ENCODE measurements at places on chromosomes 5 and 9. TPM values are rescaled to one million over a fixed set of nuclear protein-coding genes. Genes with fewer than 3 reads are reported as not detected.

CLIC3 gene
- not detected for total RNA-seq

CLK4 gene
- total RNA-seq, result 19.2 TPM

ASTN2 gene
- total RNA-seq, result 1.6 TPM

PCDHB12 gene
- total RNA-seq, result 0.18 TPM

GRCh38 chr9:109455861-109456260, 42.2 kb downstream of the PTPN3 start:
- peaks cover 11% of the 10 kb centered on the region for H3K27me3 ChIP-seq
- H3K27ac ChIP-seq, result no peak overlapping the region
- no peak for DNase-seq
- no peak overlapping the region for H3K4me3 ChIP-seq

DNA sequence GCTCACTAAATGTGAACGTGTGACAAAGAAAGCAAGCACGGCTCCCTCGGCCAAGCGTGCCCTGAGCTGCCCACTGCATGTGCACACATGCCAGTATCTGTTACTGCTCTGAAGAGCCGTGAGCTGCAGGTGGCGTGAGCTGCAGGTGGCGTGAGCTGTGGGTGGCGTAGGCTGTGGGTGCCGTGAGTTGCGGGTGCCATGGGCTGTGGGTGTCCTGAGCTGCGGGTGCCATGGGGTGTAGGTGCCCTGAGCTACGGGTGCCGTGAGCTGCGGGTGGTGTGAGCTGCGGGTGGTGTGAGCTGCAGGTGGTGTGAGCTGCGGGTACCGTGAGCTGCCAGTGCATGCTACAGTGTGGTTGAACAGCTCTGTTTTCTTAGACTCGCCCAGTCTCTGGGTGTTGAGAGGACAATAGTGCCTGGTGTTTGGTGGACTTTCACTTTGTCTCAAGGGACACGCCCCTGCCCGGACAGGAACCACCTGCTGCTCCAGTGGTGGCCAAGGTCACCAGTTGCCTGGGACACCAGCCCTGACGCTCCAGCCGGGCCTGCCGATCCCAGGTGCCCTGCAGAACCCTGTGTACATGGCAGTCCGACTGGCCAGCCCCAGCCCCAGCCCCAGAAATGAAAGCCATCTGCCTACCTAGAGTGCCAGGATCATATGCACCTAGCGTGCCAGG, 6.7 kb downstream of the CCDC187 start:
- H3K27ac ChIP-seq, result no peak overlapping the region
- no peaks in the 10 kb centered on the region for H3K27me3 ChIP-seq
- no peaks in the 10 kb centered on the region for H3K4me1 ChIP-seq
- no peak overlapping the region for H3K4me3 ChIP-seq

- peak overlapping the region; percentile 64 for H3K27ac ChIP-seq
- peak overlapping the region; percentile 93 for H3K4me3 ChIP-seq
- peaks cover 2% of the 10 kb centered on the region for H3K36me3 ChIP-seq
- no peaks in the 10 kb centered on the region for H3K27me3 ChIP-seq
- H3K4me1 ChIP-seq, result peaks cover 8% of the 10 kb centered on the region
- DNase-seq, result peak; percentile 5
Observed at GRCh38 chr9:133029994-133030316, 842 bp upstream of the GTF3C5 start.

DNA sequence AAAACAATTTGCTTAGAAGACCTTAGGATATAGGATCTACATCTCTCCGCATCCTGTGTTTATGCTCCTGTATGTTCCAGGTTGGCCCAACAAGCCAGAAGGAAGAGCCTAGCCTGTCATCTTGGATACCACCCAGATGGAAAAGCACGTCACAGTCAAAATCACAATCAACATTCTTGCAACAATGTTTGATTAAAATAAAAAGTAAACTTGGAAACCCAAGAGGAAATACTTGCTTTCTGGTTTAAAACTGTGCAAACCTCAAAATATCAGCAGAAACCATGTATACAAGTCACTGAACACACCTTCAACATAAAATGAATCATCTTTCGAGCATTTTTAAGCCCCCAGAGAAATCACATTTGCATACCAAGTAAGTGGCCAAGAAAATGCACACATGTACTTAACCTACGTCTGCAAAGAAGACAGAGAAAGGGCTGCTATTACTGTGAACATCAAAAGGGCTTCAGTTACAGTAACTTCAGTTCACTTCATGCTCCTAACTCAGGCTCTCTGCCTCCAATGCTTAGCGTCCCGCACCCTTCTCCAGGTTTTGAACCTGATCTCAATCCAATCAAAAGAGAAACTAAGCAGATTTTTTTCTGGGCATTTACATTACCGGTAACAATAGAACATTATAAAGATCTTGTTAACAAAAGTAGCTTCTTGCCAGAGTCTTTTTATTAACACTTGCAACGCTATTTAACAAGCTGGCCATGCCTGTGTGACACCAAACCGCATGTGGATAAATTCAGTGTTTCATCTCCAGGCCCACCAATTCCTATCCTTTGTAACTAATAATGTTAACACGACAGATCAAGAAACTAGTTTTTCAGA, 1.3 kb downstream of the ENC1 start:
- peaks cover 16% of the 10 kb centered on the region for H3K36me3 ChIP-seq
- H3K4me1 ChIP-seq, result peaks cover 60% of the 10 kb centered on the region
- H3K27me3 ChIP-seq, result no peaks in the 10 kb centered on the region

DNA sequence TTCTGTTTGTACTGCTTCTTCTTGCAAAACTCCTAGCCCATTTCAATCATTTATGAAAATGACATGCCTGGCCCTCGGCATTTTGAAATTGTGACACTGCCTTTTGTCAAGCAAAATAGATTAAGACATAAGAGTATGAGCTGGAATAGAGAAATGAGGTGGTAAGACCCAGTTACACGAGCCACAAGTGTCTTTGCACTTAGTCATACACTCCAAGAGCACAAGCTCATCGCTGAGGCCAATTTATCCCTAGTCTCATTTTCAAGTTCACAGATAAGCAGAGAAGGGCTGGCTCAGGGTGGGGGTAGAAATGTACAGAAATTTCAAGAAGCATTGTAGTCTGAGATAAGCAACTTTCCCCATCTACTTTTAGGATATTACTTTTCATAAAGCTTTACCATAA, 40.6 kb upstream of the MAP1B start:
- H3K27me3 ChIP-seq, result peaks cover 24% of the 10 kb centered on the region
- no peaks in the 10 kb centered on the region for H3K36me3 ChIP-seq
- DNase-seq, result no peak
- no peaks in the 10 kb centered on the region for H3K4me1 ChIP-seq

GRCh38 chr9:84921175-84921574, 251.6 kb downstream of the NTRK2 start:
- H3K4me3 ChIP-seq, result no peak overlapping the region
- H3K27me3 ChIP-seq, result no peaks in the 10 kb centered on the region
- H3K27ac ChIP-seq, result no peak overlapping the region
- no peak for DNase-seq
- H3K36me3 ChIP-seq, result no peaks in the 10 kb centered on the region
- no peaks in the 10 kb centered on the region for H3K4me1 ChIP-seq

DNA sequence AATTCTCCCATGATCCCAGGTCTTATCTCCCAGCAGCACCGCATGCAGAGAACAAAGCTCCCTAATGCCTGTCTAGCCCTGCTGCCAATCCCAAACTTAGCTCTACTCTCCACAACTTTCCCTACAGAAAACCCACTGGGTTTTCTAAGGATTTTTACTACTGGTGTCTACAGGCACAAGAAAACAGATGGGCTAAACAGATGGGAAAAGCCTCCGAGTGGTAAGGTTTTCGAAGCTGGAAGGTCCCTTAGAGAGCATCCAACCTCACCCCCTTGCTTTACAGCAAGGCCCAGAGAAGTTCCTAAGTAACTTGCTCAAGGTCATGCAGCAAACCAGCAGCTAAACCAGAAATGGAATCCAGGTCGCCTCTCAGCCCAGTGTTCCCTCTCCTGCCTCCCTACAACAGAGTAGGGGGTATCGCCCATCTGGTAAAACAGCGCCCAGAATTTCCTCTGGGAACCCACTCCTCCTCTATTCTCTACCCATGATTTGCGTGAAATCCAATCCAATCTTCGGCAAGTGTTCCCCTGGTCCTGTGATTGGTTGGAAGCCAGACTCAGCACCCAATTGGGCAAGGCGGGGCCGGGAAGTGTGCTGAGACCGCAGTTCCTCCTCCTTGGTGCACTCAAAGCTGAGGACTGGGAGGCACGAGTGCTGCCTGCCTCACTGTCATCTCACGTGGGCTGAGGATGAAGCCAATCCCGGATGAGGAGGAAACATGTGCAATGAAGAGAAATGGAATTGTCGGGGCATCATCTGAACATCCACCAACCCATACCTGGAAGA, 20.8 kb downstream of the CPLX2 start:
- no peak overlapping the region for H3K27ac ChIP-seq
- H3K4me1 ChIP-seq, result no peaks in the 10 kb centered on the region
- no peak overlapping the region for H3K4me3 ChIP-seq
- no peak for DNase-seq

- H3K4me3 ChIP-seq, result no peak overlapping the region
- no peaks in the 10 kb centered on the region for H3K27me3 ChIP-seq
- H3K27ac ChIP-seq, result no peak overlapping the region
Observed at GRCh38 chr5:143116814-143117213, 286.7 kb downstream of the NR3C1 start.

- H3K27ac ChIP-seq, result no peak overlapping the region
- no peak for DNase-seq
- peaks cover 11% of the 10 kb centered on the region for H3K4me1 ChIP-seq
- no peak overlapping the region for H3K4me3 ChIP-seq
- no peaks in the 10 kb centered on the region for H3K36me3 ChIP-seq
Observed at GRCh38 chr5:115170929-115171510, 1.3 kb upstream of the TRIM36 start.

DNA sequence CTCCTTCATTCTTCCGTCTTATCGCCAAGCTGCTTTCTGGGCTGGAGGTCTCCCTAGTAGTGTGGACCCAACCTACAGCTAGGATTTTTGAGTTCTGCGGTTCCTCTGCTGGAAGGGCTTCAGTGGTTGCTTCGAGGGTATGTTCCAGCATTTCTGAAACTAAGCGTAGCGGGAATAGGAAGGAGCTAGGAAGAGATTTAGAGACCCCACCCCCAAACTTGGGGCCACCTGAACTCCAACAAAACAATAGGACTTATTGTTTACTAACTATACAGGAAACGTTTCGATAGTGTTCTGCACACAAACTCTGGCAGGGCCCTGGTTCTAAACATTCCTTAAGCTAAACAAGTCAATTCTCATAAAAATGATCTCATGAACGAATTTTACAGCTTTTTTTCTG, 346.7 kb downstream of the PLK2 start:
- H3K27ac ChIP-seq, result no peak overlapping the region
- DNase-seq, result no peak
- H3K4me1 ChIP-seq, result no peaks in the 10 kb centered on the region
- no peaks in the 10 kb centered on the region for H3K27me3 ChIP-seq
- no peaks in the 10 kb centered on the region for H3K36me3 ChIP-seq
- H3K4me3 ChIP-seq, result no peak overlapping the region

DNA sequence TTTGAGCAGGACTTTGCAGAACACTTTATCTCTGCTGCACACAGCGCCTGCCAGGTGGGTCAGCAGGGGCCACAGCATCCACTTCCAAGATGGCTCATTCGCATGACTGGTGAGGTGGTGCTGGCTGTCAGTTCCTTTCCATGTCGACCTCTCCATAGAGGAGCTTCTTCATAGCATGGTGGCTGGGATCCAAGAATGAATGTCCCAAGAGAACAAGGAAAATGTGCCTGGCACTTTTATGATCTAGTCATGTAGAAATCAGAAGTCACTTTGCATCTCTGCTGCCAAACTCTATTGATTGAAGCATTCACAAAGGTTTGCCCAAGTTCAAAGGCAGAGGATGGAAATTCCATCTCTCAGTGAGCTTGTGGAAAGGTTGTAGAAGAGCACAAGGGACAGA, 85.0 kb downstream of the GALNT10 start:
- H3K36me3 ChIP-seq, result no peaks in the 10 kb centered on the region
- no peaks in the 10 kb centered on the region for H3K4me1 ChIP-seq
- H3K27ac ChIP-seq, result no peak overlapping the region
- no peak overlapping the region for H3K4me3 ChIP-seq
- H3K27me3 ChIP-seq, result no peaks in the 10 kb centered on the region

DNA sequence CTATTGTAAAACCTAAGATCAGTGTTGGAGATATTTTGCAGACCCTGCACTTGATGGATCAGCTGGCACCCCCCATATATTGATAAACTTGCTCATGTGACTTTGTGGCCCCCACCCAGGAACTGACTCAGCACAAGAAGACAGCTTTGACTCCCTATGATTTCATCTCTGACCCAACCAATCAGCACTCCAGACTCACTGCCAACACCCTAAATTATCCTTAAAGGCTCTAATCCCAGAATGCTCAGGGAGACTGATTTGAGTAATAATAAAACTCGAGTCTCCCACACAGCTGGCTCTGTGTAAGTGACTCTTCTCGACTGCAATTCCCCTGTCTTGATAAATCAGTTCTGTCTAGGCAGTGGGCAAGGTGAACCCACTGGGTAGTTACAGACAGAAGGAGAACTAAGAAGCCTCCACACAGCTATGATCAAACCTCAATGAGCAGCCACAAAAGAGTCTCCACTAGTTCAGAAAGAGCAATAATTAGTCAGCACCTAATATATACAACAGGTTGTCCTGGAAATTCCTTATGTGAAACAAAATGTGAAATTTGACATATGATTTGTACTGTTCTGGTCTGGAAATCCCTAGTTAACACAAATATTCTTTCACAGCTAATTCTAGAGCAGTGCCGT, 52.2 kb downstream of the ACTL7B start:
- H3K36me3 ChIP-seq, result no peaks in the 10 kb centered on the region
- no peak overlapping the region for H3K4me3 ChIP-seq
- H3K27me3 ChIP-seq, result peaks cover 2% of the 10 kb centered on the region

DNA sequence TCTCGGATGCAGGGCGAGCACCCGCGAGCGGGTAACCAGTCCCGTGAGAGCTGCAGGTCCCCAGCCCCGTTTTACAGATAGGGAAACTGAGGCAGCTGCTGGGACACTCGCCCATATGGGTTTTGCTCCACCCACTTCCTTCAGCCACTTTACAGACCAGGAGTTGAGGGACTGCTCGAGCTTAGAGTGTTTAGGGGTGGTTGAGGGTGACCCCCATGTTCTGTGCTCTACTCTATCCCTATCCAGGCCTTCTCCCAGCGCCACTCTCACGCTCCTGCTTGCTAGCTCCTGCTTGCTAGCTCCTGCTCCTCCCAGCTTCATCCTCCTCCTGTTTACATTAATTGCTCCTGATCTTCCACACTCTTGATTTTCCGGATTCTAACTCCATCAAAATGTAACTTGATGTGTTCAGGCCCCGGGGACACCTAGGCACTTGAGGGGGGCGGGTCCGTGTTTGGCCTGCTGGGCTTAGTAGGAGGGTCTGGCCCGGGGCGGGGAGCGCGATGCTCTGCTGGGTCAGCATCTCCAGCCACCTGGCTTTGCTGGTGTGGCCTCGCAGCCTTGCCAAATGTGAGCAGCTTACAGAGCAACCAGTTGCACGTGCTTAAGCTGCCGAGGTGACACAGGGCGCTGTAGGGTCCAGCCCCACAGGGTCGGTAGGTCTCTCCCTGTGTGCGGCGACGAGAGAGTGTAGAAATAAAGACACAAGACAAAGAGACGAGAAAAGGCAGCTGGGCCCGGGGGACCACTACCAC, 1.5 kb upstream of the PTGES2 start:
- no peaks in the 10 kb centered on the region for H3K36me3 ChIP-seq
- DNase-seq, result no peak
- peak overlapping the region; percentile 83 for H3K4me3 ChIP-seq
- no peak overlapping the region for H3K27ac ChIP-seq
- H3K27me3 ChIP-seq, result peaks cover 15% of the 10 kb centered on the region

GRCh38 chr9:89606624-89607311, 2.0 kb downstream of the GADD45G start:
- peak; percentile 10 for DNase-seq
- H3K27me3 ChIP-seq, result peaks cover 8% of the 10 kb centered on the region
- no peaks in the 10 kb centered on the region for H3K36me3 ChIP-seq
- H3K4me1 ChIP-seq, result peaks cover 34% of the 10 kb centered on the region
- no peak overlapping the region for H3K27ac ChIP-seq
